ENCODE measurements at places on chromosomes 3 and 15.

DNA sequence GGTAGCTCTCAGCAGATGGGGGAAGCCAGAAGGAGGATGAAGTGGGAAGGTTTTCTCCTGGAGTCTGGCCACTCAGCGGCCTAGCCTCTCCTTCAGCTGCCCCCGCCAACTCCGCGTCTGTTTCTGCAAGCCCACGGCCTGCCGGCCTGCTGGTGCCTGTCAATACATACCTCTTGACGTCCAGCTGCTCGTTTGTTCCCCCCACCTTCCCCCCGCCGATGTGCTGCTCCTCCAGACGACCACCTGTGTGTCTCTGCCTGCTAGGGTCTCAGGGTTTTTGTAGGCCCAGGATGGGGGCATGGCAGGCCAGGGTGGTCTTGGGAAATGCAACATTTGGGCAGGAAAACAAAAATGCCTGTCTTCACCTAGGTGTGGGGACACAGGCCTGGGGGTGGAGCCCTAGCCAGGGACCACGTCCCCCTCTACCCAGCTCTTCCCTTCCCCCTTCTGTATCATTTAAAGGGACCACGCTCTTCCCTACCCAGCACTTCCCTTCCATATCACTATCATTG, 137.8 kb downstream of the ALCAM start:
- no peak for DNase-seq

DNA sequence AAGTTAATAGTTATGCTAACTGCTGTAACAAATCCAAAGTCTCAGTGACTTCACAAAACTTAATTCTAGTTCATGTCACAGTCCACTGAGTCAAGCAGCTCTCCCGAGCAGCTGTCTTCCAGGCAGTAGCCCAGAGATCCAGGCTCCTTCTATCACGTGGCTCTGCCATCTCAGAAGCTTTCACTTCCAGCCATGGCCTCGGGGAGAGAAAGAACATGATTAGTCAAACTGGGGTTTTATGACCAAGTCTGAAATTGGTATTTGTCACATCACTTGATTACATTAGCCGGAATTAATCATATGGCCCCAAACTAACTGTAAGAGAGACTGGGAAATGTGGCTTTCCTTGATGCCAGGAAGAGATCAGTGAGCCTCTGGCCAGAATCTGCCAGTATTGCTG, 70.2 kb upstream of the DGKG start:
- DNase-seq, result peak; percentile 63

- peak; percentile 63 for DNase-seq
These were observed 103.8 kb upstream of the IL12A start for GRCh38 chr3:159884661-159885402.

DNA sequence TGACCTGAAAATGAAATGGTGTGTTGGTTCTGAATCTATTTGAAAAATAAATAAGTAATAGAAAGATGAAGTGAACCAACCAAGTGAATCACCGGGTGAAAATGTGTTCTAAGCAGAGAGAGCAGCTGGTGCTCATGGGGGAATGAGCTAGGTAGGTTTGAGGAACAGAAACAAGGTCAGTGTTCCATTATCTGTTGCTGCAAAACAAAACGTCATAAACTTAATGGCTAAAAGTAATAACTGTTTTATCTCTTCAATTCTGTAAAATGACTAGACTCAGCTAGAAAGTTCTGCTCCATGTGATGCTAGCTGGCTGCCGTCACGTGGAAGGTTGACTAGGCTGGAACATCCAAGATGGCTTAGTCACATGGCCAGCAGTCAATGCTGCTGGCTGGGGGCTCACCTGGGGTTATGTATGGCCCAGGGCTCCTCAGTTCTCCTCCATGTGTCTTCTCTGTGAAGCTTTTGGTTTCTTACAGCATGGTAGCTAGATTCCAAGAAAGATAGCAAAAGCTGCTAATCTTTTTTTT, 13.3 kb upstream of the SH3BP5 start:
- DNase-seq, result no peak

- no peak for DNase-seq
These were observed 786.2 kb downstream of the AGBL1 start for GRCh38 chr15:86865920-86866319.

DNA sequence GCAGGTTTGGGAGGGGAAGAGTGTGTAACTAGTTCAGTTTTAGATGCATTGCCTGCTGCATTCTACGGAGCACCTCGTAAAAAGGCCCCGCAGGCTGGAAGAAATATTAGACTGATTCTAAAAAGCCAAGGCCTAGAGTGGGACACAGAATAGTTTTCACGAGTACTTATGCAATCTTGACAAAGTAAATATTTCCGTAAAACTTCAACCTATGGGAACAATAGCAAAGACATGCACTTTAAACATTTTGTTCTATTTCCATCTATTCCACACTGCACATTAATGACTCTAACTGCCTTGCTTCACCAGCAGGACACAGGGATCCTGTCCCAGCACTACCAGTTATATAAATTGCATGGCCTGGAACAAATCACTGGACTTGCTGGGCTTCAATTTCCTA, 260.0 kb downstream of the FOXP1 start:
- no peak for DNase-seq

- no peak for DNase-seq
These were observed 13.7 kb downstream of the PPARG start for GRCh38 chr3:12302564-12302963.

DNA sequence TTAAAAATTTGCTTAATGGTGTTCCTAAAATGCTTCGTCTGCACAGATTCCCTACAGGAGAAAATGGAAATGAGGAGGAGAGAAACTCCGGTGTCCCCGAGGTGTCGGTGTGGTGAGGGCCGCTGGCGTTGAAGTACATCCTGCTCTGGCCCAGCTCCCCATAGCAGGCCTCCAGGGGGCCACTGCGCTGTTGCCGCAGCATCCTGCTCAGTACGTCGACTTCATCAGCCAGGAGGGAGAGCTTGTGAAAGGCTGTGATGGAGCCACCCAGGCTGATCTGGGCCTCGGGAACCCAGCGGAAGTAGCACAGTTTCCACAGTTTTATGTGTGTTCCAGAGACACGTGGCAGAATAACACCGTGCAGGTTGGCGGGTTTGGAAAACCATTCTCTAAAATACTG, 37.8 kb downstream of the FAN1 start:
- no peak for DNase-seq

DNA sequence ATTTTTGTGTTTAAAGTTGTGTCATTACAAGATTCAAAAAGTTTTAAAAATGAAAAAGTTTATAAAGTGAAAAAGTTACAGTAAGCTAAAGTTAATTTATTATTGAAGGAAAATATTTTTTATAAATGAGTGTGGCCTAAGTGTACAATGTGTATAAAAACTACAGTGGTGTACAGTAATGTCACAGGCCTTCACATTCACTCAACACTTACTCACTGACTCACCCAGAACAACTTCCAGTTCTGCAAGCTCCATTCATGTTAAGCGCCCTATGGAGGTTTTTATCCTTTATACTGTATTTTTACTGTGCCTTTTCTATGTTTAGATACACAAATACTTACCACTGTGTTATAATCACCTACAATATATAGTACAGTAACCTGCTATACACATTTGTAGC, 76.3 kb downstream of the DTWD1 start:
- no peak for DNase-seq

- peak; percentile 56 for DNase-seq
These were observed 20.2 kb downstream of the MAGEF1 start for GRCh38 chr3:184691397-184692231.

DNA sequence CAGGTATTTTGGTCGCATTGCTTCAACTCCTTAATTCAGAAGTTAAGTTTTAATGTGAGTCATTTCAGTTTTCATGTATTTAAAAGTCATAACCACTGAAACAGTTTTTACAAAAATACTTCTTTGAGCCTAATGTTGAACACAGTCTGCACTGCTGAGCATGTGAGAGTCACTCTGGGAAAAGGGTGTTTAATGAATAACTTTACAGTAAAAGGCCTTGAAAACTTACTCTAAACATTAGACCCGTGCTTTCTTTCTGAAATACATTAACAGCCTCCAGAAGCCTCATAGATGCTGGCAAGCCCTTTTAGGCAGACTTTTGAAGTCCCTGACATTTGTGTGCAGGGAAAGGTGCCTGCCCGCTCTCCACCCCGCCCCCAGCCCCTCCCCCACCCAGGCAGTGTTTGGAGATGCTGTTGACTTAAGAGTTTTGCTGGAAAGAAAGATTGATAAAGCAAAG, 68.9 kb upstream of the NR2F2 start:
- DNase-seq, result no peak

DNA sequence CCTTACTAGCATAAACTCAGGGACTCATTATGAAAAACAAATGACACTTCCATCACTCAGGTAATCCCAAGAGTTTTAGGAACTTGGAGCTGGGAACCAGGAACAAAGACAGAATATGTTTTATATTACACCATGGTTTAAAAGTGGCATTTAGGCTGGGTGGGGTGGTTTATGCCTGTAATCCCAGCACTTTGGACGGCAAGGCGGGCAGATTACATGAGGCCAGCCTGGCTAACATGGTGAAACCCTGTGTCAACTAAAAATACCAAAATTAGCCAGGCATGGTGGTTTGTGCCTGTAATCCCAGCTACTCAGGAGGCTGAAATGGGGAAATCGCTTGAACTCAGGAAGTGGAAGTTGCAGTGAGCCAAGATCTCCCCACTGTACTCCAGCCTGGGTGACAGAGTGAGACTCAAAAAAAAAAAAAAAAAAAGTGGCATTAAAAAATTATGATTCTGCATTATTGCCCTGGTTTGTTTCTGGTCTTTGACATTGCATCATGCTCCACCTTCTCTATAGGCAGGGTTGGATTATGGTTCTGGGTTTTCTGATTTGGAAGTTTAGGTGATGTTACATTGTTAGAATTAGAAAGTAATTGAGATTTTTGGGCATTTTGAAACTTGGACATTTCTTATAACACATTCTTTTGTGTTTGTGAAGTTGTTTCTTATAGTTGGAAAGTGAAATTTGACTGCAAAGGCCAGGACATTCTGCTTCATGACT, 19.0 kb downstream of the SQOR start:
- no peak for DNase-seq

- peak; percentile 71 for DNase-seq
These were observed 365.5 kb downstream of the SHQ1 start for GRCh38 chr3:72482589-72483321.

DNA sequence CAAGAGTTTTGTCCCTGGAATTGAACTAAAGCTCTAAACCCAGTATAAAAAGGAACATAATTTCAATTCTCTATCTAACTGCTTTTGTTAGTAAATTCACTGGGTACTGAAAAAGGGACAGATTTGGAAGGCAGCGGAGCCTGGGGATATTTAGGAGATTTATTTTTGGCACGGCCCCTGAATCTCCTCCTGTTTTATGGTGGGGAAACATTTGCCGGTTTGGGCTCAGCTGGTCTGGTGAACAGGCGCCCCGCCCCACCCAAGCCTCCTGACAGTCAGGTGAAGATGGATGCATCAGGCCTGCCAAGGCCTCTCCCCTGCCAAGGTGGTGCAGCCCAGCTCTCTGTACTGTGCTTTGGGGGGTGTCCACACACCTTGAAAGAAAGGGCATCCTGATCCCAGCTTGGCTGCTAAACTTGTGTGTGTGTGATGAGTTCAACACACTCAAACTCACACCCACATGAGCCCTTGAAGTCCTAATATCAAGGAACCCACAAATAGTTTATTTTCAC, 46.3 kb downstream of the EBLN2 start:
- no peak for DNase-seq

- DNase-seq, result no peak
These were observed 79.2 kb downstream of the ABI3BP start for GRCh38 chr3:100913870-100914648.

- no peak for DNase-seq
These were observed 82.1 kb downstream of the NEK10 start for GRCh38 chr3:27287052-27287451.

DNA sequence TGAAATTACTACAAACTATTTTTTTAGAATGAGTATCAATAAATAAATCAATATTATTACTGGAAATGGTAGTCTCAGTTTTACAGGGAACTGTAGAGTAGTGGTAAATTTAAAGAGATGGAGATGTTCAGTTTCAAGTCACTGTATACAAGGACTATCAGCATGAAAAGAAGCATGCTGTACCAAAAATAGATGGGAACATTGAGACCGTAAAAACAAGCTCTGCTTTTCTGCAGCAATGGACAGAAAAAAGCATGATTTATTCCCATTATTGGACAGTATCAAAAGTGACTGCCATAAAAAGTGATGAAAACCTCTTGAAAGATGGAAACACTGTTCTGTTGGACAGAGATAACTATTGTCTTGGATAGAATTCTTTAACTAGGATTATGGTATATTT, 187.2 kb downstream of the EPHA6 start:
- no peak for DNase-seq

DNA sequence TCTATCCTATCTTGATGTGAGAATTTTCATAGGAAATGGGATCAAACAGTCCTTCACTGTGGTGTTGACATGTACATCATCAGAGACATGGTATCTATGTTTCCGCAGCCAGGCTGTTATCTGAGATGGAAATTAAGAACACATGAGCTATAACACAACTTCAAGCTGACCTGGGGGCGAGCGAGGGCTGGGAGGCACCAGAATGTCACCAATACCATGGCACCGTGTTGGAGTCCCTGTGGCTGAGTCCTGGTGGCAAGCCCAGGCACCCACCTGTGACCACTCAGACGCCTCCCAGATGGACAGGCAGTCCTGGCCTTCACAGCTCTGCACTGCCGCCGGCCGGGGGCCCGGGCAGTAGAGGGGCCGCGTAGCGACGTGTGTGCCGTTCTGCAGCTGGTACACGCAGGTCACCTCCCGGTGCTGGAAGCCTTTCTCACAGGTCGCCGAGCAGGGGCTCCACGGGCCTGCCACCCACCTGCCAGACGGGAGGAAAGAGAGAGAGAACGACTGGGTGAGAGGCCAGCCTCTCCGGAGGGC, 263.9 kb upstream of the LYSMD4 start:
- DNase-seq, result no peak

Measured in AG08395 (cell line).